Iris pigment epithelial cell (primary cell): ENCODE measurements at places on chromosomes 7 and 10.

GRCh38 chr7:36565792-36566356 is 158.4 kb downstream of the AOAH start:
- peak; percentile 63 for DNase-seq

DNA sequence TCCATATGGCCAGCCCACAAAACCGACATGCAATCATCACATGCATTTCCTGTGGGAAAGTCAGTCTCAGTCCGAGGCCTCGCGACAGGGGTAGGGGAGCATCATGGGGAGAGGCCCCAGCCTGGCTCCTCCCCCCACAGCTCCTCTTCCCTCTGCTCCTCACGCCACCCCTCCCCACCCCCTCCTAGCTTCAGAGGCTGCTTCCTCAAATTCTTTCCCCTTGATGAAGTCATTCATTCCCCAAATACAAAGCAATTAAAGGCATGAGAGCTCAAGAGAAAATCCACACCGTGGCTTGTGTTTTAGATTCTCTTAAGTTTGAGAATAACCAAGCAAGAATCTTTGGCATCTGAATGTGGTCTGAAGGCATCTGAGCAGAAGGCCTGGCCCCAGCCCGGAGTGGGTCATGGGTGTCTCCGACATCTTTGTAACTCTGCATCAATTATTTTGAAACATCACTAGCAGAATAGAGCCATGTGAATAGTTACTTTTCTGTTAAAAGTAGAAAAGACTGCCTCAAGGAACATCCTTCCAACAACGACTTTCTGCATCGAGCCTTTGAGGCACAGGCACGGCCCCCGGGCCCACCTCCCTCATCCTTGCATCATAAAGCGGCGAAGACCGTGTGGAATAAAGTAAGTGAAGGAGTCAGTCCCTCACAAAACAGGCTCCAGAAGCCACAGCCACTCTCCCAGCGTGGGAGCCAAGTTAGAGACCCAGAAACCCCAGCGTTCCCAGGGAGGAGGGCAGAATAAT is 90.9 kb downstream of the DIP2C start:
- peak; percentile 95 for DNase-seq

DNA sequence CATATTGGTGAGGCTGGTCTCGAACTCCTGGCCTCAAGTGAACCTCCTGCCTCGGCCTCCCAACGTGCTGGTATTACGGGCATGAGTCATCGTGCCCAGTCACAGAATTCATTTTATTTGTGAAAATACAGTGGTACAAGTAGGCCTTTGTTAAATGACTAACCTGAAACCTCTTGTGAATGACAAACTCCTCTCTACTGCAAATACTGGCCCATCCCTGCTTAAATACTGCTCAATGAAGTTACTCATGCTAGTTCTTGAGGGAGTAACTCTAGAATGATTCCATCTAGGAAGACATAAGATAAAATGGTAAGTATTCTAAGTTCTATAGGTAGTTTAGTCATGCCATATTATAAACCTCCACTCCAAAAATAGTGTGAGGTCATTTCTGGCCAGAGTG is 80.7 kb downstream of the UBE2H start:
- DNase-seq, result no peak

GRCh38 chr7:105972276-105972675 is 9.2 kb downstream of the CDHR3 start:
- DNase-seq, result no peak

- DNase-seq, result peak; percentile 63
Observed at GRCh38 chr7:86469680-86470295, 173.9 kb upstream of the GRM3 start.

GRCh38 chr10:12838995-12839927 is 162.3 kb downstream of the CCDC3 start:
- DNase-seq, result no peak

- no peak for DNase-seq
Observed at GRCh38 chr7:91068136-91068795, 196.0 kb upstream of the FZD1 start.

GRCh38 chr7:38276096-38276877 is 2.9 kb upstream of the TARP start:
- no peak for DNase-seq

- no peak for DNase-seq
Observed at GRCh38 chr10:96835899-96836298, 3.8 kb downstream of the LCOR start.
